ENCODE measurements at places on chromosomes 2 and 18.
A peak's percentile ranks its signal among the peaks of the same experiment; 100 is the strongest.

- DNase-seq: no peak
Observed at GRCh38 chr2:67854103-67854743, 208.6 kb downstream of the C1D start.

- no peak for DNase-seq
Observed at GRCh38 chr2:37318401-37318800, 6.2 kb downstream of the PRKD3 start.

- DNase-seq: no peak
Observed at GRCh38 chr2:199495147-199495546, 37.4 kb upstream of the SATB2 start.

DNA sequence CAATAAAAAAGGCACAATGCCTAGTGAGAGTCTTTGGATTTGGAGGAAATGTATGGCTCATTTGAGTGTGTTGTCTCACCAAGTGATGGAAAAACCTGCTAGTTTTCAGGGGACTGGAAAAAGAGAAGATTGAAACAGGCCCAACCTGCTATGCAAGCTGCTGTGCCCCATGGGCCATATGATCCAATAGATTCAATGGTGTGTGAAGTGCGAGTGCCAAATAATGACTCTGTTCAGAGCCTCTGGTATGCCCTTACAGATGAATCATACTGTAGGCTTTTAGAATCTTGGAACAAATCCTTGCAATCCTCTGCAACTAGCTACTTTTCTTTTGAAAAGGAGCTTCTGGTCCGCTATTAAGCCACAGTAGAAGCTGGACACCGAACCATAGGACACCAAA, 529.8 kb upstream of the CNTNAP5 start:
- DNase-seq: no peak

GRCh38 chr2:20781656-20782265, 41.1 kb downstream of the LDAH start:
- no peak for DNase-seq

- DNase-seq: no peak
Observed at GRCh38 chr2:18719978-18720775, 130.8 kb upstream of the NT5C1B start.

GRCh38 chr18:23038712-23039111, 96.6 kb upstream of the CABLES1 start:
- DNase-seq: no peak

GRCh38 chr2:11680182-11680900, 10.3 kb upstream of the NTSR2 start:
- no peak for DNase-seq

DNA sequence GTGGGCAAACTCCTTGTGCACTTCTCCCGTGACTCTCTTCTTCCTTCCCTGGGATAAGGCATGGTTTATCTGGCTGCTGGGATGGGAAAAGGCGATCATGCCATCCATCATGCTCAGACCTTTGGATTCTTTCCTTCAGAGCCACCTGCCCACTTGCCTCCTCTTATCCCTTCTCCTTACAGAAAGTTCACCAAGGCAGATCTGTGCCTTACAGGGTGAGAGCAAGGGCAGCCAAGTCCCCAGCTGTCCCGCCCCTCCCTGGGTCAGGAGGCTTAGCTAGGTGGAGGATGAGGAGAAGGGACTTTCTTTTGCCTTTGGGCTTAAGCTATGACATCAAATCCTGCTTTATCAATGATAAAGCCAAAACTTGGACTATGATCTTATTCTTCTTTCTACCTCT, 47.6 kb downstream of the KCNE4 start:
- DNase-seq: no peak

GRCh38 chr2:217063238-217063755, 203.4 kb upstream of the TNP1 start:
- no peak for DNase-seq

- DNase-seq: peak; percentile 82
Observed at GRCh38 chr2:156342254-156343095, 10.0 kb upstream of the NR4A2 start.

DNA sequence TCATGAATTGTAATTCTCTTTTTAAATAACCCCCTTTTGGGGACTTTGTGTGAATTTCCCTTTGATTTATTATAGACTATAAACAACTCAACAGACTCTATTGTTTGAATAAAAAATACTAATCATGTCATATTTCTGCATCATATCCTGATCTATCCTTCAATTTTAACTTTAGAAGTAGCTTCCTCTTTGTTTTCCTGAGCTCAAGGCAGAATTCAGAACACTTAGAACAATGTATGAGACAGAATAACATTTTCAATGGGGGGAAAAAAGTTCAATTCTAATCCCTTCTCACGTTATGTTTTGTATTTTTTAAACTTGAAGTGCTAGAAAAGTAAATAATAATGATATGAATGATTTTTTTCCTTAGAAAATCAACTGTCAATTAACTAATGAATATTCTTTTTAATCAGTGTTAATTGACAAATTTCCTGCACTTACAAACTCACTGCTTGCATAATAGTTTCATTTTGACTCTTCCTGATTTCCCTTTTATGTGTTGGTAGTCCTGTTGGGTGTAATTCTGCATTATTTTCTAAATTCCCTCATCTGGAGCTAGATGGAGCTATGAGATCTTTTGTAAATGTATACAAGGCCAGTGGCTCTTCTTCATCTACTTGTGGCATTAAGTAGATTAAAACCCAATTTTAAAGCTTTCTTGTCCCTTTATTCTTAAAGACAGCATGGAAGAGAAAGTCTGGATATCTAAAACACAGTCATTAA, 326.1 kb downstream of the PARD3B start:
- DNase-seq: no peak

DNA sequence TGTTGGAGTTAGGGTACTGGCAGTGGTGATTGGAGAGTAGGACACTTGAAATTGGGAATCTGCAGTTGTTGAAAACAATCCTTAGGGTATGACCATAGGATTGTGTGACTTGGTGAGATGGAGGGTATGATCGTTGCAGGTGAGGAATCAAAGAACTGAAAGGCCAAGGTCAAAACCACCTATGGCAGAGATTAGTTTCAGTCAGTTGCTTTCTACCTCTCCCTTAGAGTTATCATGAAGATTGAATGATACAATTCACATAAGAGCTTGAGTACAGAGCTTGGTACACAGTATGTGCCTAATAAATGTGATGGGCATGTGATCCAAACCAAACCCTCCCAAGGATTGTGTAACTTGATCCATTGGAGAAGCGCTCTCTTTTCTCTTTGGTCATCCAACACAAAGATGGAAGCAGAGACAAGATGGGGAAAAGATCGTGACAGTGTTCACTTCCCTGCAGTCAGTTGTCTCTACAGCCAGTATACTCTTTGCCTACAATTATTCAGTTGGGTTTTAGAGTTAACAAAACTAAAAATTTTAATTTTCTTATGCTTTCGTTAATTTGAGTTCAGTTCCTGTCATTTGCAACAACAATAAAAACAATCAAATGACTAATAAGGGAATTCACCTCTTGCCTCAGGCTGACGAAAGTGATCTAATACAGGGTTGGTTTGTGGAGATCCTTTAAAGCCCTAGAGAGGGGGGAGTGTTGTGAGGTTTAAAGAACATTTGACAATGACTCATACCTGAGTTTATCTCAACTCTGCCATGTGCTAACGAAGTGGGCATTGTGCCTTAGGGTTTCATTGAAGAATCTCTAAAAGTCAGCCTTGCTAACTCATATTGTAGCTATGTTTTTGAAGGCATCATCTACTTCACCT, 14.8 kb upstream of the SMAD2 start:
- no peak for DNase-seq

DNA sequence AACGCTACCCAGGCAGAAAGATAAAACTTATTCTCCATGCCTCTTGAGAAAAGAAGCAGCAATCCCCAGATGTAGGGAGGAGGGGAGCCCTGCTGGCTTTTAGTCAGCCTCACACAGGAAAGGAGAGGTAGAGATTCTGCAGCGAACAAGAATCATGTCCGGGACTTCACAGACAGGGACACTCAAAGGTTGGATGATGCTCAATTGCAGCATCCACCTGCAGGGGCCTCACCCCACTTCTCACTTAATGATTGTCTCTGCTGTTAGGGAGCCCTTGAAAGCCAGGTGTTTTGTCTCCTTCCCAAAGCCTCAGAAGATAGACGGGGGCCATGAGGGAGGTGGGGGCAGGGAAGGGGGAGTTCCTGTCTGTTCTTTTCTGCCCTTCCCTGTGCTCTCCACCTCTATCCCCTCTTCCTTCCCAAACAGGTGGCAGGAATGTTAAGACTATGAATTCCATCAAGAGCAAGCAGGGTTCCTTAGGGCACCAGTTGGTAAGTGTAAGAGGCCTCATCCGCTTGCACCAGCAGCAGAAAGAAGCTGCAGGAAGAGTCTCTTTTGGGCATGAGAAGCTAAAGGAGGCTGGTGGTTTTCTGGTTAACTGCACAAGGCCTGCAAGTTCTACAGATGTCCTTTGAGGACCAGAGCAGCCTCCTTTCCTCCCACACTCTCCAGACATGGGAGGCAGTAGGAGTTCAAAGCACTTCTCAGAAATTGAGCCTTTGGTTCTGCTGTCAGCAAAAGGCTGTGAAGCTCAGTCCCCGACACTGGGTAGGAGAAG, 154.7 kb upstream of the TNP1 start:
- DNase-seq: no peak

DNA sequence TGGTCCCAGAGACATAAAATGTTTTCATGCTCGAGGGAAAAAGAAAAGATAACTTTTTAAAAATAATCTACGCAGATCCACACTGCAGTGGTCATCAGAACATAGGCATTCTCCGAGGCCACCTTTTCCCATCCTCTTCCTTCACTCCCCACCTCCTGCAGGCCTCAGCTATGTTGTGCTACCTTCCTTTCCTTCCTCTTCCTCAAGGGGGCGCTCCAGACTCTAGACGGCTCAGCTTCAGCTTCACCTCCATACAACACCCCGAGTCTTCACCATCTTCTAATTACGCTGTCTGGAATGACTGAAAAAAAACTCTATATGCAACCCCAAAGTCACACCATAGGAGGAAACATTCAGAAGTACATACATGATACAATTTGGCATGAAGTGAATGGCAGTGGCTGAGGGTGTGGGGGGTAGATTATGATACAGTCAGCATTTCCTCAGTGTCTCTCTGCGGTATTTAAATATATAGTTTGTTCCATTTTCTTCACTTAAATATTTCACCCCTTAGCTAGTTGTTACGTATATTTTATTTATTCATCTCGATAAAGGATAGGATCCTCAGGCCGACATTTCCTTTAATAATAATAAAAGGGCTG, 583.6 kb downstream of the IRS1 start:
- DNase-seq: peak; percentile 18

GRCh38 chr18:9096007-9096371, 6.5 kb upstream of the NDUFV2 start:
- no peak for DNase-seq

DNA sequence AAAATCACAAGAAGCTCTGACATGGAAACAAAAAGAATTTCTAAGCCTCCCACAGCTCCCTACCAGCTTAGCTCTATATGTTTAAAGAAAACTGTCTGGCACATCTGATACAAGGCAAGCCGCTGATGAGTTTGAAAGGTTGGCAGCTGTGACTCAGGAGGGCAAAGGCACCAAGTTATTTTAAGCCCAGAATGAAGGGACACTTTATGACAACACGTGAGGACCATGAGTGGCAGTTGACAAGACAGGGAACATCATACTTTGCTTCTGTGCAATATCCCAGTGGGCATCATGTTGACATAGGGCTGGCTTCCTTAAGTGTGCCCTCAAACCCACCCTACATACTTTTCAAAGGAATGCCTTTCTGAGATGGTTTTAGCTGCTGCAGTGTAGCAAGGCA, 272.9 kb downstream of the CLIP4 start:
- DNase-seq: no peak

- DNase-seq: no peak
Observed at GRCh38 chr2:79250656-79251055, 91.1 kb upstream of the REG3A start.

GRCh38 chr2:207083361-207084110, 82.2 kb downstream of the KLF7 start:
- no peak for DNase-seq

DNA sequence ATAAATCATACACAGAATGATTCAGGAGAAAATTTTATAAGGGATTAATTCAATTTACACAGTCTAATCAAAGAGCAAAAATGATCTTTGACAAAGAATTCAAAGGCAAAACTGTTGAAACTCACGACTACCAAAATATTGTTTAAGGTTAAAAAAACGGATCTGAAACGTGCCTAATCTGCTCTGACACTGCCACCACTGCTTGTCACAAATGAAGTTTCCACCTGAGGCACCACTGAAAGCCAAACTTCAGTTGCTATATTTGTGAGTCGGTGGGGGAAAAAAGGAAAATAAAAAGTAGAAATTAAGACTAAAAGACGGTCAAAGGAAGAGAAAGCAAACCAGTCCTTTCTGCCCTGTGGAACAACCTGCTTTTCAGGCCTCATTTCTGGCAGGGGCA, 140.6 kb upstream of the DNMT3A start:
- DNase-seq: no peak

GRCh38 chr2:43088143-43089073, 138.0 kb downstream of the ZFP36L2 start:
- DNase-seq: no peak

GRCh38 chr18:2236232-2236631, 335.1 kb downstream of the METTL4 start:
- DNase-seq: no peak

DNA sequence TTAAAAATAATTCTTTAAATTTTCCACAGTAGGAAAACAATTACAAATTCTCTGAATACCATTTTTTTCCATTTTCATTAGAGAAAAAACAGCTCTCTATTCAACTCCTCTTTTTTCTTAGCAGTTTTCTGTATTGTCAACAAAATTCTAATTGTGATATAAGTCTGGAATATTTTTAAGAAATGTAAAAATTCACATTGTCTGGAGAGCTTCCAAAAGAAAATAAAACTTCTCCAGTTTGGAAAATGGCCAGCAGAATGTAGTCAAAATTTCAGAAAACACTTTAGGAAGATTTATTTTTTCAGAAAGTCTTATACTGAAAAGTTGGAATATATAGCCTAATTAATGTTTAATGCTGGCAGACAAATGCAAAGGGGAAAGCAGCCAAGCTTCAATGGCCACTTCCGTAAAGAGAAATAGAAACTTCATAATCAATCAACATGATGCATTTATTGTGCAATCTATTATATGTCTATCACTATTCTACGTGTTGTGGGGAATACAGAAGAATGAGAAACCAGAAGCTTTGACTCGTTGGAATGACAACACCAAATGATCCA, 733.2 kb upstream of the PKDCC start:
- DNase-seq: no peak

GRCh38 chr2:196101325-196101991, 32.8 kb upstream of the DNAH7 start:
- peak; percentile 21 for DNase-seq
